ENCODE measurements at places on chromosomes 2 and 18. TPM values are rescaled to one million over a fixed set of nuclear protein-coding genes. Genes with fewer than 3 reads are reported as not detected.

The AQP4 gene
- not detected for total RNA-seq

The REG3G gene
- total RNA-seq = not detected

The DOK1 gene
- 9.5 TPM for total RNA-seq

The GKN1 gene
- total RNA-seq = not detected

The CFAP65 gene
- total RNA-seq = not detected

DNA sequence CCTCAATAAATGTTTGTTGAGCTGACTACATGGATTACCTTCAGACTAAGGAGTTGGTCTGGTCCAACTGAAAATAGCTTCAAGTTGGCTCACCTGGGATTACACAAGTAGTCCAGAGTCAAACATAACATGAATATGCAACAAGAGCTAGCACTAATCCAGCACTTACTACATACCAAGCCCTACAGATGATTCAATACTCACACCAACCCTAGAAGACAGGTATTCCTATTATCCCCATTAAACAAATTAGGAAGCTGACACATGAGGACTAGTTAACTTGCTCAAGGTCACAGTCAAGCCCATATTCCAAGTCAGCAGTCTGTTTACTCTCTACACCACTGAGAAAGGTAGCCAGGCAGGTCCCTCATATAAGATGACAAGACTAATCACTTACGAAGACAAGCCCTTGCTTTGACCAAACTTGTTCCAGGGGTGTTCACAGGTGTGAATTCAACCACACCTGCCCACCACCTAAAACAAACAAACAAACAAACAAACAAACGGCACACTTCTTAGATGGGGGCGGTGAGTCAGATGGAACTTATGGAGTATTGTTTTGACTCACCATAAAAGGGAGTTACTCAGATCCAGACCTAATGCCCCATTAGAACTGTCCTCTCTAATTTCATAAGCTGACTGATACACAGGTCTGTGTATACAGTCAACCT is 29.1 kb downstream of the TMEM131 start:
- DNase-seq = no peak

- no peak for DNase-seq
Observed at GRCh38 chr2:141381946-141382345, 748.9 kb downstream of the LRP1B start.

DNA sequence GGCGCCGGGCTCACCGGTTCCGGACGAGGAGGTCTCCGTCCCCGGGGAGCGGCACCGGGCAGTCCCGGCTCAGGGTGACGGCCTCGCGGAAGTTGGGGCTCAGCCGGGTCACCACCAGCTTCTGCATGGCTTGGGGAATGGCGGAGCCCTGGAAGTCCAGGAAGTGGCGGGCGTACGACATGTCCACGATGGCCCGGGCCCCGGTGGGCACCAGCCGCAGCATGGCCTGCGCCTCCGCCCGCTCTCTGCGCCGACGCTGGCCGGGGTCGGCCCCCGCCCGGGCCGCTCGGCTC is 157 bp downstream of the PTGR3 start:
- no peak for DNase-seq

GRCh38 chr2:105321875-105322646 is 7.5 kb downstream of the TGFBRAP1 start:
- no peak for DNase-seq

- DNase-seq = no peak
Observed at GRCh38 chr2:231387904-231388724, 7.4 kb upstream of the B3GNT7 start.

- no peak for DNase-seq
Observed at GRCh38 chr2:160268151-160268781, 68.2 kb upstream of the ITGB6 start.

DNA sequence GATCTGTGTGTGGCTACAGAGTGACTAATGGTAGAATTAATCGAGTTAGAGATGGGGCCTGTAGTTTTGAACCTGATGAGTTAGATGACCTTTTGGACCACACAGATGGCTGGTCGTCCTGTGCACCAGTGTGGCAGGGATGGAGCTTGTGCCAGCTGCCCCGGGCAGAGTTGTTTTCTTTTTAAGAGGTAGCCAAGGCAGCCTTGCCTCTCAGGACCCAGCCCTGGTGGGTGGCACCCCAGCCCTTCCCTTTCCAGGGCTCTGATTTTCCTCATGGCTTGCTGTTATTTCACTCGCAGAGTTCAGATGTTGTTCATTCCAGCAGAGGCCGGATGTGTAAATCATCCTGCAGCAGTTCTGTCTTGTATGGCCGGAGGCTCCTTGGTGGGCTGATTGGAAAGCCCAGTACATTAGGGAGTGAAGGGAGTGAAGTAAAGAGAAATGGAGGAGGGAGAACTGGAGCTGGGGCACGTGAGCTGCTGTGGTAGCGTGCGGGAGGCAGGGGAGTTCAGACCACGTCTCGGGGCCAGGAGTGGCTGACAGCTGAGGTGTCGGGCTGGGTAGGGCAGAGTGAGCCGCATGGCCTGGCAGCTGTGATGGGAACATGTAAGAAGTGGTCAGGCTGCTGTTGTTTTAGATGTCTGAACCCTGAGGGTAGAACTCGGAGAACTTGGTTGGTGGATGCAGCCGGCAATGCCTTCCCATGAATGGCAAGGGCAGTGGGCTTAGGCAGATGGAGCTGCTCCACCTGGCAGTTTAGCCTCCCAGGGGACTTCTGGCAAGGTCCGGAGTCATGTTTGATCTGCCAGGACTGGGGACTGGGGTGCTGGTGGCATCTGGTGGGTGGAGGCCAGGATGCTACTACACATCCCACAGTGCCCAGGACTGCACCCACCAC is 28.8 kb downstream of the ASAP2 start:
- DNase-seq = no peak

- DNase-seq = peak; percentile 3
Observed at GRCh38 chr18:11392292-11392691, 217.1 kb upstream of the SLC35G4 start.

DNA sequence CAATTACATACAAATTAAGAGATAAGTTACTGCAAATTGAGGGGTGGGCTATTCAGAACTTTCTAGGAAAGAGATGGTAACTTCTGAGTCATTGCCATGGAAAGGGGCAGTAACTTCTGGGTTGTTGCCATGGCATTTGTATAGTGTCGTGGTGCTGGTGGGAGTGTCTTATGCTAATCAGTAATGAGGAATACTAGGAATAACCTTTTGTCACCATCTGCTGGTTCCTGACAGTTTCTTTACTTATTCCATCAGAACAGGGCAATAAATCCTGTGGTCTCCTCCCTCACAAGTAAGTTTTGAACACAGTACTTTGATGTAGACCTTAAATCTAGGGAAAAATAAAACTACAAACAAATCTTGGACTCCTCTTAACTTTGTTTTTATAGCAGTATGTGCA is 435.4 kb downstream of the BCL11A start:
- DNase-seq = no peak

DNA sequence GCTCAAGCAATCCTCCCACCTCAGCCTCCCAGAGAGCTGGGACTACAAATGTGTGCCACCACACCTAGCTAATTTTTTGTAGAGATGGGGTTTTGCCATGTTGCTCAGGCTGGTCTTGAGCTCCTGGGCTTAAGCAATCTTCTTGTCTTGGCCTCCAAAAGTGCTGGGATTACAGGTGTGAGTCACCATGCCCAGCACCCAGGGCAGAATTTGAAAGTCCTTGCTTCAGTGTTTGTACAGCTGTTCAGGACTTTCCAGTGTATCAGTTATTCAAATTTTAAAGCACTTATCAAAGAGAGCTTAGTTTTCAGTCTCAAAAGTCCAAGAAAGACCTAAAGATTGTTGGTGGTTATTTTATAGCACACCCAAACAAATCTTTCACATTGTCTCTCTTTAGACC is 43.6 kb upstream of the VPS54 start:
- DNase-seq = peak; percentile 78

- DNase-seq = no peak
Observed at GRCh38 chr2:96923810-96924774, 54.2 kb upstream of the SEMA4C start.

DNA sequence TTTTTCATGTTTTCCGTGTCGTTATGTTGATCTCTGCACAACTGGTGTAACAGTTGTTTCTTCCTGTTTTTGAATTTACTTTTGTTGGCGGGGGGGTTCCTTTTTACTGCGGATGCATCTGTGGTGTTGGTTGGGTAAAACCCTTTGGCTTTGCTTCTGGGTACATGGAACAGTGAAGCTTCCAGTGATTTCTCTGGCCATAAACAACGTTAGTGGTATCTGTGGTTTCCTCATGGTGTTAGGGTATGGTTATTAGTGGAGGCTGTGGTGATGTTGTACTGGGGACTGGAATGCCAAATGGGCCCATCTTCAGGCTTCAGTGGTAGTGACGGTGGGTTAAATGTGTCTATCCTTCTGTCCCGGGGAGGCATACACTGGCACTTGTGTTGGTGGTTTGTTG is 285.4 kb upstream of the ZNF804A start:
- no peak for DNase-seq

Data from OCI-LY7 (cell line).